Activated CD8-positive, alpha-beta memory T cell treated with anti-CD3 and anti-CD28 coated beads for 24 hours (primary cell): ENCODE measurements at places on chromosomes 5 and 9.

DNA sequence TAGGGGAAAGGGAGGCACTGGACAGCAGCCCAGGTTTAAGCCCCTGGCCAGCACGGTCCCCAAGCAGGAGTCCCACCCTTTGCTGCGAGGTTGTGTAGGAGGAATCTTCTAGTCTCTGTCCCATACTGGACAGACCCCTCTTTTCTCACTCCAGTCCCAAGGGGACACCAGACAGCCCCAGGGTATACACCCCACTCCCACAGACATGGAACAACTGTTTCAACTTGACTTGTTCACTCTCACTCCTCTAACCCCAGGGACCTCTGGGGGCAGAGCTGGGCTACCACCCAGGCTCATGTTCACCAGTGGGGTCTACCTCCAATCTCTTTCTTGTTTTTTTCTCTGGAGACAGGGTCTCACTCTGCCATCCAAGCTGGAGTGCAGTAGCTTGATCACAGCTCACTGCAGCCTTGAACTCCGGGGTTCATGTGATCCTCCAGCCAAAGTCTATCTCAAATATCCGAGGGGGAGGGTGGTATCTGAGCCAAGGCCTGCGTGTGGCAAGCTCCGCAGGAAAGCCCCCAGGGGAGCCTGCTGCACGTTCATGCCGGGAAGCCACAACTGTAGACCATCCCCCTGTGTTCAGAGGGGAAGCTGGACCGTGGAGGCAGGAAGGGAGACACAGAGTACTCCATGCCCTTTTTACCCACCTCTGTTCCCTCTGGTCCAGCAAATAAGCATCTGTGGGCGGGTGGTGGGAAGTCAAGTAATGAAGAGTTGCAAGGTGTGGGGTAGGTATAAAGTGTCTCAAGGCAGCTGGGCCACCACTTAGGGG lies 1.8 kb downstream of the PTGES2 start:
- DNase-seq = no peak

- DNase-seq = peak; percentile 76
Observed at GRCh38 chr9:38621434-38622287, 1.3 kb upstream of the ANKRD18A start.

- no peak for DNase-seq
Observed at GRCh38 chr5:68739752-68740151, 354.1 kb upstream of the SLC30A5 start.

DNA sequence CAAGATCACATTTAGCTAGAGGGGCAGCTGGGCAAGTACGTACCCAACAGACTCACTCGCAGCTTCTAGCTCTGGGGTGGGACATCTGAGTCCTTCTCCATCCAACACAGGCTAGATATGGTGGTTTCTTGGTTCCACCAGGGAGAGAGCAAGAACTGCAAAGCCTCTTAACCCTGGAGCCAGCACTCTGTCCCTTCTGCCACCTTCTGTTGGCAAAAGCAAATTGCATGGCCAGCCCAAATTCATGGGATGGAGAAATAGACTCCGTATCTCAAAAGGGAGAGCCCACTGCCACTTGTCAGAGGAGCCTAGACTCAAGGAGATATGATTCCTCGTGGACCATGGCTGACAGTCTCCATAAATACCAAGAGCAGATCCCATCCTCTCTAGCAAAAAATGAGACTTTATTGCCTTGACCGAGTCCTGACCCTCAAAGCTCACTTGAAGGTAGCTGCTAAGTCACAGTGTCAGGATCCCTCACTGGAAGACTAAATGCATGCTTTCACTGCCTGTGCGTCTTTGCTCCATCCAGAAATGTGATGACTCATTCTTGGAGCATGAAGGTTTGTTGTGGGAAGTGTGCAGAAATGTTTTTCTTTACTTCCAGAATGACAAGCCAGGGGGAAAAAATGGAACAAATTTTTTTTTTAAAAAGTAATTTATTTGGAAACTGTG lies 28.8 kb upstream of the ROR2 start:
- no peak for DNase-seq

DNA sequence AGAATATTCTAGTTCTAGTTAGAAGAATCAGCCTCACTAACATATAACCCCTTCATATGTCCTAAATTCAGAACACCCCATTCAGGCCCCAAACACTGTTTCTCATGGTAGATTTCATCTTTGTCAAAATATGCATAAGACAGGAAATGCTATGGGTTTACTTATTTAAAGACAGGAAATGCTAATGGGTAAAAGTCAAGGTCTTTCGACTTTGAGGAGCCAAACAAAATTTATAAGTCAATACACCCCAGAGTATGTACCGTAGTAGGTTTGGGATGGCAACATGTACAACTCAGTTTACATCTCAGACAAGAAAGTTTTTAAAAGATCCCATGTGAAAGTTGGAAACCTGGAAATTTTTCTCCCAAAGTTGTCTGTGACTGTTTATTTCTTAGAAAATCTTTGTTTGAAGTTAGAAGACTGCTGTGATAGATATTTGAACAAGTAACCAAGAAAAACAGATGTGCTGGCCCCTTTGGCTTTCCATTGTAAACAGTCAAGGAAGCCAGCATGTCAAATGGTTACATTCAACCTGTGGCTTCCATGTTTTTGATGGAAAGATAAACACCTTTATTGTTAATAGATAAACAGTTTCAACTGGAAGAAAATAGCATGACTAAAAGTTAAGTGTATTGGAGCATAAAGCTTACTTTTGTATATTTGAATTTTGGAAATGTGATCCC lies 102.2 kb downstream of the INIP start:
- DNase-seq = no peak

DNA sequence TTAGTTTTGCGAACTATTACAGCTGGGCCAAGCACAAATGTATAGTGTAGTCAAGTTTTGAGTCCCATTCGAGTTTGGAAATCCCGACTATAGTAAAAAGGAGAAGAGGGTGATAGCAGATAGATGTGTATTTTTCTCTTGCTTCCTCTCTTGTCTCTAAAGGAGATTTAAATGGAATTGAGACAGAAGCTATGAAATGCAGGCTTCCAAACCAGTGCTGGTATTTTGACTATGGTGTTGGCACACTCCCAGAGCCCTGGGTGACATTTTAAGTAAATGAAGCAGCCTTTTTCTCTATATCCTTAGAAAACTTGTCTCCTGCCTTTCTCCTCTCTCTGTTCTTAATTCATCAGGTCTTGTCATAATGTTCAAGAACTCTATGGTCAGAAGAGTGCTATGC lies 17.7 kb upstream of the AUH start:
- no peak for DNase-seq

DNA sequence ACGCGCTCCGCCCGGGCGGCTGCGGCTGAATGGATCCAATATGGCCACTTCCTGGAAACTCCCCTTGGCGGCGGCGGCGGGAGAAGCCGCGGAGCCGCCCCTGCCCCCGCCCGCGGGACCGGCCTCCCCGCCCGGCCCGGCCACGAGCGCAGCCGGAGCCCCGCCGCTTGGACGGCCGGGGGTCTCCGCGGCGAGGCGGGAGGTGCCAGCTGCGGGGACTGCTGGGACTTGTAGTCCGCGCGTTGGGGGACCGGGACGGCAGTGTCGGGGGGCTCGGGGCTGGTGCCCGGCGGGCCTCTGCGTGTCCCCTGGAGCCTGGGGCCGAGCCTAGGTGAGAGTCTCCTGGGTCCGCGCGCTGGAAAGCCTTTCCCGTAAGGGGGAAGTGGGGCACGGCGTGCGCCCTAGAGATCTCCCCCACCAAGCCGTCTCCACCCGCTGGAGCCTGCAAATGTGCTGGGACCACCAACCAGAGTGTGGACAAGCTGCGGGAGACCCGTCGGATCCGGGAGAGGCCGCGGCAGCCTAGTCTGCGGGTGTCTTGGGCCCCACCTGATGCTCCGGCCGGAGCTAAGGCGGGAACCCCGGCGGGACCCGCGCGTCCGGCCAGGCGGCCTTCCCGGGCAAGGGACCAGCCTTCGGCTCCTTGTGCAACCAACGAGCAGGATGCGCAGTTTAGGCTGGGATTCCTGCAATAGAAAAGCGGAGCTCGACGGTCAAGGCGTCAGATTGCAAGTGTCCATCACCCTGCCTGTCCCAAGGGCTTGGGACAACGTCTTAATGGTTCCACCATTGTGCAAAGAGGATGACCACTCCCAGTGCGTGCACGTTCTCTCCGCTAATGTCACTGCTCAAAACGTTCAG lies at the start of gene SEPTIN8:
SEPTIN8 (minus strand) TSS at position 31 of the 861 bp plus-strand sequence. CDS start 102 bp downstream, outside the sequence.
- peak; percentile 82 for DNase-seq

GRCh38 chr5:16975950-16976624 lies 40.0 kb upstream of the MYO10 start:
- DNase-seq = no peak

GRCh38 chr9:40907657-40908624 lies 220.5 kb downstream of the FOXD4L6 start:
- DNase-seq = peak; percentile 37

- DNase-seq = no peak
Observed at GRCh38 chr5:168408561-168409305, 77.5 kb upstream of the RARS1 start.

GRCh38 chr5:169544264-169544950 lies 39.2 kb upstream of the SPDL1 start:
- DNase-seq = no peak

DNA sequence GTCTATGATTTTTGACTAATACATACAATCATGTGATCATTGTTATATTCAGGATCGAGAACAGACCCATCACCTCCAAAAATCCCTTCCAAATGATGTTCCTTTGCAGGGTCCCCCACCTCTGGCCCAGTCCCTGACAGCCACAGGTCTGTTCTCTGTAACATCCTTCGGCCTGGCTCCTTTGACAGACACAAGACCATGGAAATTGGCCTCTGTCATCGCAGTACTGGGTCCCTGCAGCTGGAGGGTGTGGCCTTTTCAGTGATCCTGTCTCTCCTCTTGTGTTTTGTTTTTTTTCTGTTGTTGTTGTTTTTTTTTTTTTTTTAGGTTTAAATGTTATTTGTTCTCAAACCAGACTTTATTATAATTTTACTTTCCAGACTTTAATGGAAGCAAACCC lies 27.4 kb upstream of the ANKRD33B start:
- no peak for DNase-seq

DNA sequence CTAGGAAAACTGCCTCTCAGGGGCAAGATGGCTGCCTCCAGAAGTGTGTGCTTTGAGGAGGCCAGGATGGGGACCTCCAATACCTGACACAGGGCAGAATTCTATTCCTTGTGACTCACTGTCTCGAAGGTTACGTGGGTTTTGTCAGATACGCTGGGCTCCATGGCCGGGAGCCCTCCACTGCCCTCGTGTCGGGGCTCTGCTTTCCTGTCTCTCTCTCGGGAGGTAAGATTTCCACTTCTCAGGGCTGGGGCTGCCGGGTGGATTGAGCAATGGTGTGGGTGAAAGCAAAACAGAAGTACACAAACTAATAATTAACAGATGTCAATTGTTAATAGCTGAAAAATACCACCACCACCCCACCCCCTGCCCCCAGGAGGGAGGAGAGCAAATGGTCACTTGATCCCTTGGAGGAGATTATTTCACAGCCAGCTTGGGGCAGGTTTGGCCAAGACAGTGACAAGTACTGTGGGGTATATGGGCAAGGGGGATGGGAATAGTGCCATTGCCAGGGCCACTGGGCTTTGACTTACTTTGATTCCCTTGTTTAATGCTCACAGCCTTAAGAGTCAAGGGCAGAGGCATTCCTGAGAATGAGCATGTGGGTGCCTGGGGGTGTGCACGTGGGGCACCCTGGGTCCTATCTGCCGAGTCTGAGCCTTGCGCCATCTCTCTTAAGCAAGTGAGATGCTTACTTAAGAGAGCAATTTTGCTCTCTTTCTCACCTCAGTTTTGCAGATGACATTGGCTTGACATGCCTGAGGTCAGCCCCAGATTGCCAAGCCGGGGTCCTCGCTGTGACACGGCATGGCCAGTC lies 28.8 kb upstream of the DAB2IP start:
- DNase-seq = no peak

DNA sequence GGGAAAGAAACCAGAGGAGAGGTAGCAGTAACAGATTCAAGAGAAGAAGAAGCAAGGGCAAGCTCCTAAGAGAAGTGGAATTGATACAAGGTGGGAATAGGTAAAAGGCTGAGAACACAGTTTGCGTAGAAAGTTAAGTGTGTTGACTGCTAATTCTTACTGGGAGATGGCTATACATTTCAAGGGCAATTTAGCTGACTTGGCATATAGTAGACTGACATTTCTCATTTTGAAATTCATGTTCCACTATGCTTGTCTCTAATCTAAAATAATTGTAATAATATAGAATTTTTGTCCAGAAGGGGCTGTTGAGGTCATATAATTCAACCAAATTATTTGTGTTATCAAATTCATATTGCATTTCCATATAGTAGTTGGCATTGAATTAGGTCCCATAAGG lies 144.0 kb downstream of the ATG10 start:
- DNase-seq = no peak

GRCh38 chr9:133522073-133522910 lies 2.5 kb downstream of the MYMK start:
- DNase-seq = no peak

- no peak for DNase-seq
Observed at GRCh38 chr5:35046774-35047173, 975 bp downstream of the AGXT2 start.

DNA sequence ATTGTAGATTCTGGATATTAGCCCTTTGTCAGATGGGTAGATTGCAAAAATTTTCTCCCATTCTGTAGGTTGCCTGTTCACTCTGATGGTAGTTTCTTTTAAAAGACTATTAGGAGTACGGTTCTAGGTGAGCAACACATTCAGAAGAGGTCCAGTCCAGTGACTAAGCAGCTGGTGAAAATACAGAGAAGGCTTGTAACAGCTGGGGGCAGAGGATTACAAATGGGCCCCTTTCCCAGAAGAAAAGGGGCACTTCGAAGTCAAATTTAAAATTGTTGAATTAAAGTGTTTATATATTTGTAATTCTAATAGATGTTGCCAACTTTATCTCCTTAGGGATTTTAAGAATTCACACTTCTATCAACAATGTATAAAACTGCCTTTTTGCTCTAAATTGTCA lies 720.5 kb downstream of the TLE4 start:
- no peak for DNase-seq

DNA sequence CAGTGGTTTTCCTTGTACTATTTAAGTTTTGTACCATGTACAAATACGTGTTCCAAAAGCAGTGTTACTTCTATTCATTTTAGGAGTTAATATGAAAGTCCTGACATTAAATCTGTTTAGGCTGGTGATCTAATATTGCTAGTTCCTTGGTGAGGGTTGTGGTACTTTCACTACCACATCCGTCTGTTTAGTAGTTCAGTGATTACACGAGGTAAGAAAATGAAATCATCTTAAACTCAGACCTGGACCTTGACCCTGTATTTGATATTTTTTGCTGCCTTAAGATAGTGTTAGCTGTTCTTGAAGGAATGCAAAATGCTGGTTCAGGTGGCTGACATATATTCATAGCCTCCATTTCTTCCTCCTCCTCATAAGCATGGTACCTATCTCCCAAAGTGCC lies 50.3 kb downstream of the MTAP start:
- no peak for DNase-seq

- no peak for DNase-seq
Observed at GRCh38 chr5:34416501-34417008, 239.6 kb upstream of the RAI14 start.
